ENCODE measurements at places on chromosomes 6 and 20. TPM values are rescaled to one million over a fixed set of nuclear protein-coding genes. Genes with fewer than 3 reads are reported as not detected.

DNA sequence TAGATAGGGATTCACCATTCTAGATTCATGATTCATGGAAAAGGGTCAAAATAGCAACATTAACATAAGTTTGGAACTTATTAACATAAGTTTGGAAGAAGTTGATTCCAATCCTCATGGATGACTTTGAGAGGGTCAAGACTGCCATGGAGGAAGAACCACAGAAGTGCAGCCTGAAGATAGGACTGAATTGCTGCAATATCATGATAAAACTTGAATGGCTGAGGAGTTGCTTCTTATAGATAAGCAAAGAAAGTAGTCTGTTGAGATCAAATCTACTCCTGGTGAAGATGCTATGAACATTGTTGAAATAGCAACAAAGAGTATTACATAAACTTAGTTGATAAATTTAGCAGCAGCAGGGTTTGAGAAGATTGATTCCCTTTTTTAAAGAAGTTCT lies 62.2 kb downstream of the GMDS start:
- no peak for DNase-seq

GRCh38 chr20:33836277-33836676 lies 25.1 kb downstream of the CHMP4B start:
- no peak for DNase-seq

DNA sequence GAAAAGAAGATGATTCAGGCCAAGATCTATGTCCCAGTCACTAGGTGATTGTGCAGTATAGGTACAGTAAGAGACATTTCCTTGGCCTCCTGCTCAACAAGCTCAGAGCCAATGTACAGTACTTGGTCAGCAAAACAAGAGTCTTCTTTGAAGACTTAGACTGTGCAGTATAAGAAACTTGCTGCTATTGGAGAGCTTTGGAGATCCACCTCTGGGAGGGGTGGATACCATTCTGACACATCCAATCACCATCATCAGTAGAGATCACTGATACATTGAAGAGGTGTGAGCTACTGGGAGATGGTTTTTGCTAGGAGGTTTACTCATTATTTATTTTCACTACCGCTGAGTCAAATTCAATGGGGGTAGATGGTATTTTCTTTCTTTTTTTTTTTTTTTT lies 77.5 kb downstream of the UST start:
- no peak for DNase-seq

FRS3 gene
- 4.6 TPM for total RNA-seq

HSPA1L gene
- 1.6 TPM for total RNA-seq

All from H9 (cell line).